ENCODE measurements at places on chromosomes 13 and 19.
A peak's percentile ranks its signal among the peaks of the same experiment; 100 is the strongest.

- no peak for DNase-seq
Measured at GRCh38 chr13:32409561-32410421, 18.1 kb downstream of the N4BP2L1 start.

- no peak for DNase-seq
Measured at GRCh38 chr13:22193070-22193469, 522.2 kb downstream of the FGF9 start.

- no peak for DNase-seq
Measured at GRCh38 chr19:5213667-5214066, 126.9 kb downstream of the PTPRS start.

GRCh38 chr13:68323124-68323523, 1093.0 kb upstream of the PCDH9 start:
- no peak for DNase-seq

- no peak for DNase-seq
Measured at GRCh38 chr13:97110936-97111335, 111.2 kb upstream of the MBNL2 start.

- DNase-seq = no peak
Measured at GRCh38 chr13:93945621-93946020, 533.9 kb downstream of the DCT start.

- no peak for DNase-seq
Measured at GRCh38 chr19:48394331-48395169, 1.1 kb downstream of the GRIN2D start.

- no peak for DNase-seq
Measured at GRCh38 chr19:465056-465816, 4.4 kb upstream of the SHC2 start.

DNA sequence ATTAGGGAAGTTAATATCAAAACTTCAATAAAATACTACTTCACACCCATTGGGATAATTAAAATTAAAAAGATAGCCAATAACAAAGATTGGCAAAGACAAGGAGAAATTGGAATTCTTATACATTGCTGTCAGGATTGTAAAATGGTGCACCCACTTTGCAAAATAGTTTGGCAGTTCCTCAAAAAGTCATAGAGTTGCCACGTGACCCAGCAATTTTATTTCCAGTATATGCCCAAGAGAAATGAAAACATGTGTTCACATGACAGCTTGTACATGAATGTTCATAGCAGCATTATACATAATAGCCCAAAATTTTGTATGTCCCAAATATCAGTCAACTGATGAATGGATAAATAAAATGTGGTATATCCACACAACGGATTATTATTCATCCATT, 3.3 kb downstream of the MBD3L1 start:
- DNase-seq = no peak

DNA sequence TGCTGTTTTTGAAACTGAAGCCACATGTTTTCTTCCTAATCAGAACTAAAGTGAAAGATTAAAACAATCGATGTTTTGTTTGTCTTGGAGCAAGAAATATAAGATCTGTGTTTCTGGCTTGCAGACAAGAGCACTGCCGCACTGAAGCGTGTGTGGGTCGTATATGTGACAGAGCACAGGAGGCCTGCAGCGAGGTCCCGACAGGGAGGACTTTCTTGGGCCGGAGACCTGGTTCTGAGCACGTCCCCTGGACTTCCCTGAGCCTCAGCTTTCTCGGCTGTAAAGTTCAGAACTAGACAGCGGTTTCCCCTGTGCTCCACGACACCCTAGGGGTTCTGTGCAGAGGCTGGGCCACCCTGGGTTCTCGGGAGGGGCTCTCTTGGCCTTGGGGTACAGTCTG, 60.5 kb downstream of the GADD45B start:
- no peak for DNase-seq

DNA sequence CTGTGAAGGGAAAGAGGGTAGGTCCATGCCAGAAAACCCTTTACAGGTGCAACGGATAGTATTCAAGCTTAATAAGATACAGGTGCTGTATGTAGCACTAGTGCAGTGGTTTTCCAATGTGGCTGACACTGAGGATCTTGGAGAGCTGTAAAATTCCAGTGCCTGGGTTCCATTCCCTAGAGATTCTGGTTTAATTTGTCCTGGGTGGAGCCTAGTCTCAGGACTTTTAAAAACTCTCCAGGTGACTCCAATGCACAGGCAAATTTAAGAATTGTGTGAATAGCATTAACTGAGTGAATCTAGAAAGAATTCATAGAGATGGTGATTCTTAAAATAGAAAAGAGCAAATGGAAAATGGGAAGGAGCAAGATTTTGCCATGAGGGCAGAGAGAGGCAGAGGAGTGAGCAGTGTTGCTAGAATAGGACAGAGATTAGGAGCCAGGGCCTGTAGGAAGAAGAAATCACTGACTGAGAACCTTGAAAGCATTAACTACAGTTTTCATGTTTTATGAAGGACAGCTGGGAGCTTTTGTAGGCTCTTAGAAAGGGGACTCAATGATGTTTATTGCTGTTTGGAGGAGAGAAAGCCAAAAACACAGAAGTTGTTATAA, 261.8 kb downstream of the DLEU7 start:
- DNase-seq = no peak

GRCh38 chr19:50869479-50869878, 3.8 kb upstream of the KLK2 start:
- DNase-seq = no peak

- DNase-seq = no peak
Measured at GRCh38 chr19:29326351-29326750, 113.4 kb upstream of the UQCRFS1 start.

- no peak for DNase-seq
Measured at GRCh38 chr19:39127812-39128515, 2.4 kb downstream of the PAK4 start.

GRCh38 chr19:4037301-4037949, 29.3 kb downstream of the ZBTB7A start:
- DNase-seq = no peak

- DNase-seq = peak; percentile 41
Measured at GRCh38 chr13:98842858-98843481, 90.5 kb upstream of the SLC15A1 start.

DNA sequence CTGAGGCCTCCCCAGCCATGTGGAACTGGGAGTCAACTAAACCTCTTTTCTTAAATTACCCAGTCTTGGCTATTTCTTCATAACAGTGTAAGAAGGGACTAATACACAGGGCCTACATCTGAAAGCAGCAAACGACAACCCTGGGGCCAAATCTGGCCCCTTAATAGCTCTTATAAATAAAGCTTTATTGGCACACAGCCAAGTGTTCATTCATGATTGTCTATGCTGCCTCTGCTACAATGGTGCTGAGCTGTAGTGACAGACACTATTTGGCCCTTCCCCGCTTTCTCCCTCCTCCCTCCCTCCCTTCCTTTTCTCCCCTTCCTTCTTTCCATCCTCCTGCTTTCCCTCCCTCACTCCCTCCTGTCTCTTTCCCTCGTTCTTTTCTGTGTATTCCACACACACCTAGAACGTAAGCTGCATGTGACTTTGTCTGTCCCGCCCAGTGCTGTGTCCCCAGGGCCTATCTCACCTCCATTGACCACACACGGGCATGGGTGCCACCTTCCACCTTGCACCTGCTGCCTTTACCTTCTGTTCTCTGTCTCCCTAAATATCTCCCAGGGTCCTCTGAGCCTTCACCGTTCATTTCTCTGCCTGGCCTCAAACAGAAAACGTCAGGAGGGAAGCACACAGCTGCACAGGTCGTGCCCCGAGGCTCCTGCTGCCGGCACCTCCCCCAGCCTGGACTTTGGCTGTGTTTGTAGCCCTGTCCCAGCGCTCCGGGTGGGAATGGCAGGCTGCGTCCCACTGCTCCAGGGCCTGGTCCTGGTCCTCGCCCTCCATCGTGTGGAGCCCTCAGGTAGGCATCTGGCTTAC, at the start of gene PROZ:
Gene PROZ (plus strand): TSS at position 720 of the 819 bp plus-strand sequence. CDS start 13 bp downstream, at position 733.
- DNase-seq = no peak

GRCh38 chr13:77028202-77028601, 1.2 kb upstream of the FBXL3 start:
- DNase-seq = no peak

GRCh38 chr19:4294389-4294788, 7.8 kb downstream of the TMIGD2 start:
- DNase-seq = no peak

DNA sequence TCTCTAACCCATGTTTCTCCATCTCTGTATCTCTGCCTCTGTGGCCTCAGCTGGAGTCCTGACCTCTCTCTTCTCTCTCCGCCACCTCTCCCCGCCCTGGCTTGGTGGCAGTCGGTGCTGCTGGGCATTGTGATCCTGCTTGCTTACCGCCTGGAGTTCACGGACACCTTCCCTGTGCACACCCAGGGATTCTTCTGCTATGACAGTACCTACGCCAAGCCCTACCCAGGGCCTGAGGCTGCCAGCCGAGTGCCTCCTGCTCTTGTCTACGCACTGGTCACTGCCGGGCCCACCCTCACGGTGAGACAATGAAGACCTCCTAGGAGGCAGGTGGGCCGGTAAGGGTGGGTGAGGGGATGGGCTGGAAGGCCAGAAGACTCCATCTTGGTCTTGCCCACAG, 4.2 kb downstream of the PLPPR2 start:
- DNase-seq = no peak

- DNase-seq = peak; percentile 73
Measured at GRCh38 chr19:14418856-14419105, 360 bp downstream of the DDX39A start.

GRCh38 chr19:5136073-5136855, 167.4 kb downstream of the KDM4B start:
- no peak for DNase-seq

DNA sequence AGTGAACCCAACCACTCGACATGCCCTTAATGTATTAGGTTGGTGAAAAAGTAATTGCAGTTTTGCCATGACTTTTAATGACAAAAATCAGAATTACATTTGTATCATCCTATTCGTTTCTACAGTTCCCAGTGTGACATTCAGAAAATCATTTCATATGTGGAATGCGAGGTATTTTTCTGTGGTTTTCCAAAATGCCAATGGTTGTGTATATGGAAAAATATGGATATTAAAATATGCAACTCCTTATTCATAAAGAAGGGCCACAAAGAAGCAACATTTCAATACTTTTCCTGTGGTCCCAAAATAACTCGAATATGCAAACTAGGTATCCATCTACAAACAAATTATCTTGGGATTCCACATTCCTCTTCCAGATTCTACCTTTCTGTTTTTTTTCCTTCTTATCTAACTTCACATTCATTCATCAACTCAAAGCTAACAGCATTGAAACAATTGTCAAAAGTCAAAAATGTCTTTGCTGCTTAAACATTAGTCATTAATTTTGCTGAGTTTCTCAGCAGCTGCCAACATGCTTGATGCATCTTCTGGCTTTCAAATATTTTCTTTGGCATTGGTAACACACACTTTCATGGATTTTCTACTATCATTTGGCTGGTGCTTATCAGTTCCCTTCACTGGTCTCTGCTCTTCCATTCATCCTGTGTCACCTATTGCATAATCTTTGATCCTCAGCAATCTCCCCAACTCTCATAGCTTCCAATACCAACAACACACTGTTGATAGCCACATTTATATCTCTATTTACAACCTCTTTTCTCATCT, 1445.4 kb downstream of the EFNB2 start:
- no peak for DNase-seq

- no peak for DNase-seq
Measured at GRCh38 chr19:54644056-54644455, 13.8 kb downstream of the LILRB1 start.

- no peak for DNase-seq
Measured at GRCh38 chr19:35986111-35986510, 8.9 kb upstream of the SDHAF1 start.

- peak; percentile 32 for DNase-seq
Measured at GRCh38 chr19:55251341-55252081, 7.3 kb downstream of the PPP6R1 start.

GRCh38 chr19:10390652-10391286, 10.4 kb upstream of the TYK2 start:
- peak; percentile 64 for DNase-seq

DNA sequence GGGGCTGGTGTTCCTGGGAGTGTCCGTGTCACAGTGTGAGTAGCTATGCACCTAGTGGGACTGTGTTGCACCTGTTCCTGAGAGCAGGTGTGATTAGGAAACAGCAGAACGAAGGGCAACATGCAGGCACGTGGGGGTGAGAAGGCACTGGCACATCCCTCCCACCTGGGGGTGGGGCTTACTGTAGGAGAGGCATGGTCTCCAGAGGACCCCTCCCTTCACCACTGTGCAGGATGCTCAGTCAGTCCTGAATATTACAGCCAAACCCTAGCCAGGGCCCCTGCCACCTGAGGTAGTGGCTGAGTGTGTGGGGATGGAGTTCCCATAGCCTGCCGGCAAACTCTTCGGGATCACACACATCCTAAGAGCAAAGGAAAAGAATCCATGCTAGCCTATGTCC, 99.2 kb downstream of the ZDHHC20 start:
- DNase-seq = no peak

GRCh38 chr13:25018729-25019115, 77.2 kb upstream of the PABPC3 start:
- no peak for DNase-seq

GRCh38 chr19:33437393-33437820, 63.9 kb downstream of the CEBPG start:
- DNase-seq = no peak

- DNase-seq = no peak
Measured at GRCh38 chr19:49347191-49347590, 12.0 kb downstream of the CD37 start.

DNA sequence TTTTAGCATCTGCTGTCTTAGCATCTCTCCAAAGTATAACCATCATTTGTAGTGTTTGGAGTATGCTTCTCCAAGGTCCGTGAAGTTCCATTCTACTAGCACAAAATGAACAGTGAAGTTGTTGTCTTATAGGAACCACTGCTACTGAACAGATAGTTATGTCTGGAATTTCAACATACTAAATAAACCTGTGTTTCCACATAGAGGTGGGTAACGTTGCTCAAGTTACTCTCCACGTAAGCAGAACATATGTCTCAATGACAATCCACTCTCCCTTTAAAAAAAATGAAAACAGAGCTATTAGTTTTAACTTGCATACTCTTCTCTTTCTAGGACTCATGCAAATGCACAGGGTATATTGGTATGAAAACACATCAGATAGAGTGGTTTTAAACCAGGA, 184.3 kb upstream of the TRPC4 start:
- DNase-seq = no peak

DNA sequence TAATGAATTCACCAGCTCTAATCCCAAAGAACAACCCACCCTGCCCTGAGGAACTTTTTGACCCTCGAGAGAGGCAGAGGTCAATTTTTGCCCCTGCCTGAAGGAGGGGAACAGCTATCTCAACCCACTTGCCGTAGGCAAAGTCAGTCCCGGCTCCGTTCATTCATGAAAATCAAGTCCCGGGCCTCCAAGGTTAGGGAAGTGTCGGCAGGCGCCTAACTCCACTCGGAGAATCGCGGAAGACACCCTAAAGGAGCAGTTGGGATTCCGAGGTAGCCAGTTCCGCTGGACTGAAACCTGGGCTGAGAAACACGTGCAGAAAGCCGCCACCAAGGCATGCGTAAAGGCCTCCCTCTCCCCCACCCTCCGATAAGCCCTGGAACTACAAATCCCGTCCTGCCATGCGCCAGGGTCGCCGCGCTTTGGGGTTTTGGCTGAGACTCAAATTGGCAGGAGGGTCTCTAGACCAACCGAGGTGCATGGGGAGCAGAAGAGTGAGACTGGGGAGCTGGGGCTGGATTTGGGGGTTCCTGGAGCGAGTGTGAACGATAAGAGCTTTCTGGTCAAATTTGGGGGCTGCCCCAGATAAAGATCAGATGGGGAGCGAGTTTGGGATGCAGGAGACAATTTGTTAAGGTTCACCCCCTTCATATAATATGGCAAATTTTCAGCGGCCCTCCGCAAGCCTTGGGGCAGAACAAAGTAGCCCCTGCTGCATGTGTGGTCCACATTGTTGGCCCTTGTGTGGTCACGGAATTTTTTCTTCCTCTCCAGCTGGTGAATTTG, at the start of gene TNPO2:
Gene TNPO2 (minus strand): TSS at position 292 of the 786 bp plus-strand sequence. CDS start 2,955 bp downstream, outside the sequence.
- DNase-seq = peak; percentile 27

Data from effector memory CD8-positive, alpha-beta T cell (primary cell).